ENCODE measurements at places on chromosomes 7 and 10.

- DNase-seq = no peak
Measured at GRCh38 chr7:40315277-40315676, 180.5 kb downstream of the SUGCT start.

- DNase-seq = no peak
Measured at GRCh38 chr10:24456322-24456721, 247.4 kb downstream of the KIAA1217 start.

- DNase-seq = no peak
Measured at GRCh38 chr10:49284356-49284755, 14.6 kb upstream of the C10orf71 start.

GRCh38 chr10:121684276-121684675 is 86.0 kb upstream of the FGFR2 start:
- no peak for DNase-seq

- no peak for DNase-seq
Measured at GRCh38 chr10:63548860-63549259, 27.7 kb downstream of the REEP3 start.

- DNase-seq = no peak
Measured at GRCh38 chr10:50596897-50597296, 26.9 kb downstream of the SGMS1 start.
